ENCODE measurements at places on chromosomes 7 and 10.

DNA sequence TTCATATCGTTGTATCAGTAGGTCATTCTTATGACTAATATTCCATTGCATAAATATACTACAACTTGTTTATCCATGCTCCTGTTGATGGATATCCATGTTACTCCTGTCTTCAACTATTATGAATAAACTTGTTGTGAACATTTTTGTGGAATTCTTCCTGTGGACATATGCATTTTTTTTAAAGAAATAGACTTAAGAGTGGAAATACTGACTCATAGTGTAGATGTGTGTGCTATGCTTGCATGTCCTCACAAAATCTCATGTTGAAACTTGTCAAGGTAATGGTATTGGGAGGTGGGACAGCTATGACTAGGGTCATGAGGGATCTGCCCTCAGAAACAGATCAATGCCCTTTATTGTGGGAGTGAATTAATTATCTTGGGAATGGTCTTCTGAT, 240.5 kb upstream of the PRSS58 start:
- DNase-seq, result no peak

GRCh38 chr10:50021646-50022045, 33.4 kb downstream of the AGAP6 start:
- no peak for DNase-seq

- no peak for DNase-seq
Observed at GRCh38 chr10:21424459-21424861, 101.0 kb downstream of the SKIDA1 start.

GRCh38 chr7:26993816-26994810, 101.7 kb downstream of the HOXA1 start:
- DNase-seq, result no peak

- DNase-seq, result no peak
Observed at GRCh38 chr7:93973134-93973533, 31.0 kb downstream of the BET1 start.

DNA sequence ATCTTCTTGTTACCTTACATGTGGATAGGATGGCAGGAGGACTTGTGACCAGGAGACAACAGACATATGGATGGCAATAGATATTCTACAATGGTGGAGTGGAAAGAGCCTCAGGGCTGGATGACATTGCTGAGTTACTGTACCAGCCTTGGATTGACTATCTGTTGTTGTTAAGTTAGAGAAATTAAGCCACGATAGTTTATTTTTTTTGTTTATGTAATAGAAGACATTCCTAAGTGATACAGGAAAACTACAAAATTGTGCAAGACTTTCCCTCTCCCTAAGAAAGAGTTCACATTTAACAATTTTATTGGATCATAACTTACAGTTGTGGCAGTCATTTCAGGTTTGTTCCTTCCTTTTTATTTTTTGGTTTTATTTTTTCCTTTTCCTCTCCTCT, 230.7 kb upstream of the CACNA2D1 start:
- DNase-seq, result no peak

DNA sequence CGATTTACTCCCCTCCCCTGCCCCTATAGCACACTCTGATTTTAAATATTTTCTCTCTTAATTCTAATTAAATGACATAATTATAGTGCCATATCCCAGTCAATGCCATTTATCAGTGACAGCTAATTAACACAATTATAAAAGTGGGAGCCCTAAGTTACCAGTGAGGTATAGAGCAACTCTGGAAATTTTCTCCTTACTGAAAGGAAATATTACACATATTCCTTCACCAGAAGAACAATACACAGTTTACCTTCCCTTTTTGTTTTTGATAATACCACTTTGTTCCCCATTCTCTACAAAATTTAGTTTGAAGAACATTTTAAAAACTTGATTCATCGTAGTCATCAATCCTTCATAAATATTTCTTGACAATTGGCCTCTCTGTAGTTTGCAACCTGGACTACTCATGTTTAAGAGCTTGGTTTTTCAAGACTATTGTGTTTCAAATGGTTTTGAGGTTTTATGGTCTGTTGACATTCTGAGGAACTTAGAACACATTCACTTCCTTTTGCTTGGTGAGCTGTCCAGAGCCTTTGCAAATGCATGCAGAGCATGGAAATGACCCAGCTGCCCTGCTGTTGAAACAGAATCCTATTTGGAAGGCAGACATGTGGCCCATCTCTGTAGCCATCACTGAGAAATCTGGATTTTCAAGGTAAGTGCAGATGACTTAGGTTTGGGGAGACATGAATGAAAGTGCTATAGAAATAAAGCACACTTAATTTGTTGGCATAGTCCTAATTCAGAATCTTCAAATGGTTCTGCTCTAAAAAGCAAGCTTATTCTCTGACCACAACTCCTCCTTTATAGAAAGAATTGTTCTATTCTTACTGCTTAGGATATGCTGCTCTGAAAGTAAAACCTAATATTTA, at the start of gene GPR141:
TSS of gene GPR141 (plus strand) at position 521 of the 875 bp plus-strand sequence. CDS start 56,628 bp downstream, outside the sequence.
- peak; percentile 62 for DNase-seq

- no peak for DNase-seq
Observed at GRCh38 chr7:42167631-42168236, 69.3 kb downstream of the GLI3 start.

DNA sequence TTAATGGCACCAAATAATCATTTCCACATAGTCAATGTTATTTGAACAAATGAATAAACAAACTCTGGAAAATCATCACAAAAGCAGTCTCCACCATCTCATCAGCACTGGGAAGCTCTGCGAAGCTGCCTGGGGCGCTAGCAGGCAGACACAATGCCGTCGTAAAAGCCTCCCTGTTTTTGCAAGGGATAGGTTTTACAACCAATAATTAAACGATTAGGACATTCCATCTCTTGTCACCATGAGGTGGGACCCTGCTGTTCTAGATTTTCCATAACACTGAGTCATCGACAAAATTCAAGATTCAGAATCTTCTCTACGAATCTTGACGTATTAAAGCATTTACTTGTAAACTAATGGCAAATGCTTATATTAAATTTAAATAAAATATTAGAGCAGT, 172.8 kb upstream of the AKR1E2 start:
- no peak for DNase-seq

- no peak for DNase-seq
Observed at GRCh38 chr7:101951757-101952156, 134.3 kb downstream of the CUX1 start.

All from naive B cell (primary cell).